ENCODE measurements at places on chromosomes 6 and 20. TPM values are rescaled to one million over a fixed set of nuclear protein-coding genes. Genes with fewer than 3 reads are reported as not detected.
A peak's percentile ranks its signal among the peaks of the same experiment; 100 is the strongest.

Gene RIMS1
- polyA plus RNA-seq, result 1.1 TPM

Gene METTL24
- polyA plus RNA-seq, result 0.18 TPM

Gene NNAT
- 0.74 TPM for polyA plus RNA-seq

GRCh38 chr6:42507195-42507594 is 55.5 kb upstream of the TRERF1 start:
- no peak for DNase-seq

DNA sequence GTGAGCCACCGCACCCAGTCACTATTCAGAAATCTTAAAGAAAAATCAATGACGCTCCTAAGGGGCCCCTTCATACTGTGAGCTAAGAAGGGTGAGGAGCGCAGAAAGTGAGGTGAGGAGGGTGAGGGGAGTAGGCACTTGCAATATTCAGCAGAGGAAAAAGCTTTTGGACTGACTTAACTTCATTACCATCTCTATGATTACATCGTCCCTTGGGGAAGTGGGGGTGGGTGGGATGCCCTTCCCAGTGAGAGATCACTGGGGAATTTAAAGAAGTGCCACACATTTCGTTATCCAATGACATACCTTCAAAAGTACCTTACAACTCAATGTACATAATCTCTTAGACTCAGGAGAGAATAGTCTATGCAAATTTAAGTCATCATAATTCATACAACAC is 46.5 kb downstream of the SMLR1 start:
- no peak for DNase-seq

DNA sequence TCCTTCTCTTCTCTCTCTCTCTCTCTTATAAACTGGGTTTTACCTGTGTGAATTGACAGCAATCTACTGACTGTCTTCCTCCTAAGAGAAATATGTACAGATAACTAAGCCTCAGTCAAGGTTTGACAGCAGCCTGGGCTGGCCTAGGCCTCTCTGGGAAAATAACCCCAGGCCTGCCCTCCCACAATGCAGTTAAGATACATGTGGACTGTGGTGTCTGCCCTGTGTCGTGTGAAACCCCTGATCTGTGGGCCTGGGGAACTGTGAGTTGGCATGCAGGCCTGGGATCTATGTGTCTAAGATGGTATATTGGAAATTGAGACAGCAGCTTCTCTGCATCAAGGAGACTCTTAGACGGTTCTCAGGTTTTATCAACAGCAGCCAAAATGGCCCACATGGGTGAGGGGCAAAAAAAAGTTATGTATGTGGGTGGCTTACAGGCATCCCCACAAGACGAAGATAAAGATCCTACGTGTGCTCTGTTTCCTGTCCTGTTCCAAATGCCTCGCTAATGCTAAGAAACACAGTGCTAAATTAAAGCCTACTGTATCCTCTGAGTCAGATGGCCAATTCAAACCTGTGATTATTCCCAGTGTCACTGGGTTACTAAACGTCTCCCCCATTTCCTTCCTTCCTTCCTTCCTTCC is 19.0 kb downstream of the LRFN2 start:
- no peak for DNase-seq

GRCh38 chr6:116326181-116326671 is 44.5 kb upstream of the DSE start:
- no peak for DNase-seq

DNA sequence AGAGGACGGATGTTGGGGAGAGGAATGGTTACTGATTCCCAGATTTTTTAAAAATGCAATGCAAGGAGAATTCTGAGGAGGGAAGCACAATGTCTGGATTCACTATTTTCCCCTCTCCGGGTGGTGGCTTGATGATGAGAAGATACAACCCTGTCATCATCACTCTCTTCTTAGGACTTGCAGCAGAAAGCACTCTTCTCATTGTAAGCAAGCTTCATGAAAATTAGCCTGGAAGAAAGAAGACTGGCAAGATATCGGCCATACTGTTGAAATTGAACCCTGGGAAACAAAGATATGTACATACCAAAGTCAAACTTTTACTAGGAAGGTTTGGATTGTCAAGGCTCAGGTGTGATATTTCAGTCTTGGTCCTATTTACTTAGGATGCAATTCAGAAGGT is 195.7 kb downstream of the EDN1 start:
- no peak for DNase-seq

GRCh38 chr20:39268981-39269461 is 306.9 kb downstream of the DHX35 start:
- DNase-seq, result peak; percentile 14
